ENCODE measurements at places on chromosomes 13 and 19.

GRCh38 chr19:4328243-4328990, 10.2 kb downstream of the STAP2 start:
- peak; percentile 99 for DNase-seq

GRCh38 chr19:31089681-31090080, 259.6 kb downstream of the TSHZ3 start:
- no peak for DNase-seq

DNA sequence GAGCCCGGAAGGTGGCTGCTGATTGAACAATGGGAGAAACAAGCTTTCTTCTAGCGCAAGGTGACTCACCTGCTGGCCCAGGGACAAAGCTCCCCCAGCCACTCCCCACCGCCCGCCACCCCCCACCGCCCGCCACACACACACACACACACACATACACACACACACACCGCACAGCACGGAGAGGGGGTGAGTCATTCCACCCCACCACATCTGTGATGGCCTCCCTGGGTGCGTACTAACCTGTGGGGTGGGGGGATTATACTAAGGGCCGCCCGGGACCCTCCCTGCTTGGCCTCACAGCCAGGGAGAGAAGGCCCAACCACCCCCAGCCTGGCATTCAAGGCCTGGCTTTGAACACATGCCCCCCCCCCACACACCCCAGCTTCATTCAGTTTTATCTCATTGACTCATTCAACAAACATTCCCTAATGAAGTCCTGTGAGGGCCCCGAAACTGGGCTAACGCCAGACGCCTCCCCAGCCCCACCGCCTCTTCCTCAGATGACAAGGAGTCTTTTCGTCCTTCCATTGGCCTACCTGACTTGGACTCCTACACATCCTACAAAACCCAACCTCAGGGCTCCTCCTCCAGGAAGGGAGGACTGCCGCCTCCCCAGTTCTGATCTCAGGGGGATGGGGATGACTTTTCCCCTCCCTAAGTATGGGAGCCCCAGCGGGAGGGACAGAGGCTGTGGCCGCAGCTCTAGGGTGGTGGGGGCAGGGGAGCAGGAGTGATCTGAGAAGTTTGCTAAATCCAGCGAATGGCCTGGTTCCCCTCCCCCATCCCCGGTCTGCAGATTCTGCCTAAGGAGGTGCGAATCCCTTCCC, 5.8 kb upstream of the ONECUT3 start:
- DNase-seq: no peak

GRCh38 chr13:27432611-27433210, 8.3 kb downstream of the GTF3A start:
- no peak for DNase-seq

DNA sequence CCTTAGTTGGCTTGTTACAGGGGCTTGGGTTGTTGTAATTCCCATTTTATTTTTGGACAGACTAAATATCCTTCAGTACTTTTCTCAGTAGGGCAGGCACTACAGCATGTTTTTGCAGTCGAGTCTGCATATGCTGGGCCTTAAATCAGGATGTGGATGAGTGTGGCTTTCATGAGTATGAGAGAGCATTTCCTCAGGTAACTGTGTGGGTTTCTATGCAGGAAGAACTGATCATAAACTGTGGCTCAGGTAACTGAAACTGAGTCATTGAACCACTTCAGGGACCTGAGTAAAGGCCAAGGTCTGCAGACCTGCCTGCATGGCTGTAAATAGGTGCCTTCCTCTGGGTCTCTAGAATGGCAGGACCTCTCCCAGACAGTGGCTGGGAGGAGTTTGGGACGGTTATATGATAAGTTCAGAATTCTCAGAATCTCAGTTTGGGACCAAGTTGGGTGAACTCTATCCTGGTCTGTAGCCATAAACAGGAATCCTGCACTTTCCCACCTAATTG, 112.1 kb downstream of the ZNF737 start:
- no peak for DNase-seq

DNA sequence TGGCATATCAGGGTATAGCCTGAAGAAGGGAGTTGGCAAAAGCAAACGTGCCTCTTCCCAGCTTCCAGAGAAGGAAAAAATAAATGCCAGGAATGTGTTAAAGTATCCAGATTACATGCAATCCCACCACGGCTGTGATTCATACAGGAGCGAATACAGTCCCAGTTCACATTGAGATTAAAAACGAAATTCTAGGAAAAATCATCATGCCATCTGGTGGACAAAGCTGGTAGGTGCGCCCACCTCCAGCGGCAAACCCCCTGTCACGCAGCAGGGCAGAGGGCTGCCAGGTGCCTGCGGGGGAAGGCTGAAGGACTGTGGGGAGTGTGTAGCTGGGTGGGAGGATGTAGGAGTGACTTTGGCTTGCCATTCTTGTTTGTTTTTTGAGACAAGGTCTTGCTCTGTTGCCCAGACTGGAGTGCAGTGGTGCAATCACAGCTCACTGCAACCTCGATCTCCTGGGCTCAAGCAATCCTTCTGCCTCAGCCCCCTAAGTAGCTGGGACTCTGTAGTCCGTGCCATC, 6.4 kb upstream of the DMWD start:
- DNase-seq: peak; percentile 91

DNA sequence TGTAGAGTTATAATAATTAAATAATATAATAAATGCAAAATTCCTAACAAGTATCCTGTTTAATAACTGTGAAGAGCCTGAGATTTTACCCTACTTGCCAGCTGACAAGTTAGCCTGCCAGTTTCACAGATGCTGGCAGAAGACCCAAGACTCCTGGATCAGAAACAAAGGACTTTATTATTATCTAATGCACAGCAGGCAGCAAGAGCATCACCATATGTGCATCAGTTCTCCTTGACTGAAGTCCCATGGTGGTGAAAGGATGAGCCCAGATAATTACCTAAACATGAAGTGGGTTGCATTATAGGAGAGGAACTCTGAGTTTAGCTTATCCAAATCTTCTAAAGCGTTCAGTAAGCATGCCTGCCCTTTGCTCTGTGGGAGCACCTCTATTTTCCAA, 39.1 kb upstream of the MTIF3 start:
- DNase-seq: no peak

- DNase-seq: no peak
These were observed 717.3 kb downstream of the DACH1 start for GRCh38 chr13:71149498-71150363.

GRCh38 chr13:27607125-27607524, 13.2 kb downstream of the LNX2 start:
- no peak for DNase-seq

DNA sequence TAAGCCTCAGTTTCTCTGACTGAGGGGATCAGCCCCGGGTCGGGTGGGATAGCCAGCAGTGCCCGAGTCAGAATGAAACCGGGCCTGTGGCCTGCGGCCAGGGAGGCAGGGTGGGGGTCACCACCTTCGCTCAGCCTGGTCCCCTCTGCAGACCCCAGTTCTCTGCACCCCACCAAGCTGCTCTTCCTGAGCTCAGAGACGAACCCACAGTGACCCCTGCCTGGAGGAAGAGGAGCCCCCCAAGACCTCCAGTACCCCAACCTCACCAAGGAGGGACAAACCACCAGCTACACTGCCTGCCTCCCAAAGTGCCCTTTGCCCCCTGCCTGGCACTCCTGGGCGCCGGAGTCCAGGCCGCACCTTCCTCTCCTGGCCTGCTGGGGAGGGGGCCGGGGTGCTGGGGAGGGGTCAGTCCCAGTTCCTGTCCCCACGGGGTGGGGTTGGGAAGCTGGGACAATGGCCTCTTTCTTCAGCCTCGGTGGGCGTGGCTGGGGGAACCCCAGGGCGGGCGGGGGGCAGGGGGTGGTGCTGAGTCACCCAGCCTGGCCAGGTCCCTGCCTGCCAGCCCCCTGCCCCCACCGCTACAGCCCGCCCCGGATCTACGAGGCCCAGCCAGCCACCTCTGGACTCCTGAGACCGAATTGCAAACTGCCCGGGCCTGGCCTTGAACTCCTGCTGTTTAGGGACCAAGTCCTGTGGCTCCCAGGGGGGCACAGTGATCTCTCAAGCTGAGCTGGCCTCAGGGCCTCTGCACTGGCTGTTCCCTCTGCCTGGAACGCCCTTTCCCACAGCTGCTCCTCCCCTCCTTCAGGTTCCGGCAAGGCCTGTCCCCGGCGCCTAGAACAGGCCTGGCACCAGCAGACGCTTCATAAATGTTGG, 14.3 kb downstream of the ZBTB7A start:
- DNase-seq: no peak

GRCh38 chr13:47092202-47092601, 195.3 kb upstream of the HTR2A start:
- DNase-seq: no peak

- no peak for DNase-seq
These were observed 29.9 kb upstream of the MUC16 start for GRCh38 chr19:9040131-9040530.

GRCh38 chr13:84126671-84127171, 244.4 kb upstream of the SLITRK1 start:
- no peak for DNase-seq

GRCh38 chr13:113117911-113118260, 4.7 kb upstream of the F10 start:
- DNase-seq: no peak

Data from SK-N-SH (cell line).